Small intestine (tissue), 16 donors: ENCODE measurements at places on chromosomes 3 and 15. TPM values are rescaled to one million over a fixed set of nuclear protein-coding genes. Genes with fewer than 3 reads are reported as not detected.

GRCh38 chr15:29529043-29529442 is 259.4 kb upstream of the NSMCE3 start:
- H3K4me3 ChIP-seq: no peak overlapping the region
- H3K4me1 ChIP-seq: no peaks in the 10 kb centered on the region
- H3K36me3 ChIP-seq: no peaks in the 10 kb centered on the region
- no peak overlapping the region for H3K27ac ChIP-seq
- no peaks in the 10 kb centered on the region for H3K27me3 ChIP-seq
- no peak for DNase-seq

DNA sequence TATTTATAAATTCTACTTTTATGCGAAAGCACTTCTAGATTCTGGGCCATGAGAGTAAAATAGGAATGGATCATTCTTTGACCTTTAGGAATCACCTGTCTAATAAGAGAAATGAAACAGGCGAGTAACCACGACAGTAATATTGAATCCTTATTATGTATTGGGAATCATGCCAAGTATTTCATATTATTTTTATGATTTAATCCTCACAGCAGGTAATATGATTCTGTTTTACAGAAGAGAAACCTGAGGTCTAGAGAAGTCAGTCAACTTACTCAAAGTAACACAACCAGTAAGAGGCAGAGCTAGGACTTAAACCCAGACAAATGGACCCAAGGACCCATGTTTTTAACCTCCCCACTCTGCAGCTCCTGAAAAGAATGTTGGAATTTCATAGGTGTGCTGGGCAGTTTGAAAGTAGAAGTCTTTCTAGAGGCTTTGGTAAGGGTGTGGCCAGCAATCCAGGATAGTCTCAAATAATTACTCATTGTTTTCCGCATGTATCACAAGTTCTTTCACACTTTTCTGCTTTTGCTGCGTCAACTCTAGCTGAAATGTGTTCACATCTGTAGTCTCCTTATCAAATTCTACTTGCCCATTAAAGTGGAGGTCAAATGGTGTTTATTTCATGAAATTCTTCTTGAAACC is 181.7 kb downstream of the TPRG1 start:
- no peaks in the 10 kb centered on the region for H3K27me3 ChIP-seq
- peaks cover 30% of the 10 kb centered on the region for H3K4me1 ChIP-seq
- no peaks in the 10 kb centered on the region for H3K36me3 ChIP-seq
- no peak overlapping the region for H3K4me3 ChIP-seq

DNA sequence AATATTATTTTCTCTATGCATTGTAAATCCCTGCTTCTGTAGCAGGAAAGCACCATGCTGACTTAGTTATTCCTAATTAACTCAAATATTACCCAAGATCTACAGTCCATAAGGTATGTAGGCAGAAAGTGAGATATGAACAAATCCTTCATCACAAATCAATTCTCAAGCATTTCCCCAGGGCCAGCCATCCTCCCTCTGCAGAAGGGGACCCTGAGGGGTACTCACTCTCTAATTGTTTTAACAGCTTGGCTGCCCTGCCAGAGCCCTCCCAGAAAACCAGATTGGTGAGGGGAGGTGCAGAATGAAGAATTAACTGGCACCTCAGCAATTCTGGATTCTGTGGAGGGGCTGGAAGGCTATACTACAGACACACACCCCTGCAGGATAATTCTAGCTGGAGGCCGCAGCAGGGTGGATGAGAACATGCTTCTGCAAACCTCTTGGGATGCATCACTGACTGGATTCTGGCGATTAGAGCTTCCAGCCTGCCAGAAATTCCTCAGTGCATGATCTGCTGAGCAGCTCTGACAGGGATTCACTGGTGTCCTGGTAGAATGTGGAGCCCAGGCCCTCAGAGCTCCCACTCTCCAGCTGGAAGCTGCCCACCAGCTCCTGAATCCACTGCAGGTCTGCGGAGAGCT is 88.6 kb upstream of the HERC1 start:
- no peaks in the 10 kb centered on the region for H3K27me3 ChIP-seq
- peaks cover 36% of the 10 kb centered on the region for H3K36me3 ChIP-seq
- H3K27ac ChIP-seq: no peak overlapping the region
- no peak overlapping the region for H3K4me3 ChIP-seq

DNA sequence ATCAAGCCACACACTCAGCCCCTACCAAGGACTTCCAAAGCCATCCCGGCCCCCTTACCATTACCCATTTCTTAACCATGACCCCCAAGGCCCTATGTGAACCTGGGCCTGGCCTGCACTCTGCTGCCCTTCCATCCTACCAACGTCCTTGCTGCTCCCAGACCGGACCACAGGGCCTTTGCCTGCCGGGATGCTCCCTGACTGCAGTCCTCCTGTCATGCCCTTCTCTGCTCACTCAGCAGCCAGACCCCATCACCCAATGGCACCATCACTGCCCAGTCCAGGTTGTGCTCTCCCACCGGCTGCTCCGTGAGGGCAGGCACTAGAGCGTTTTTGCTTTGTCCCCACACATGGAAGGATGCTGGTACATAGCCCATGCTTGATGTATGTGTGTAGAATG is 73.7 kb downstream of the OCA2 start:
- no peak overlapping the region for H3K27ac ChIP-seq
- H3K27me3 ChIP-seq: no peaks in the 10 kb centered on the region
- H3K36me3 ChIP-seq: peaks cover 8% of the 10 kb centered on the region
- no peak overlapping the region for H3K4me3 ChIP-seq
- no peak for DNase-seq

DNA sequence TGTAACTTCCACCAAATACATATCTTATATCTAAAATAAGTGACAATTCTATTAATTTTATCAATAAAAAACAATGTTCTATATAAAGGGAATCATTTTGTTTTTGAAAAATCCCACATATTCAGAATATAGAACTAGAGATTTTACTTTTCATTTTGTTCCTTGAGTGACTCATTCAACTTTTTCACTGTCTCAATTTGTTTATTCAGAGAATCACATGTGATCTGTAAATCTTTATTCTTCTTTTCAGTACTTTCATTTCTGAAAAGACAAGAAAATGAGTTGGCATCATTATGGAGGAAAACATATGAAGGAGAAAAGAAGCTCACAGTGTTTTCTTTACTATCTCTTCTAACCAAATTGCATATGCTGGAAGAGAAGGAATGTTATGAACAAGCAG is 35.0 kb downstream of the CIP2A start:
- DNase-seq: no peak
- H3K36me3 ChIP-seq: no peaks in the 10 kb centered on the region
- no peaks in the 10 kb centered on the region for H3K27me3 ChIP-seq
- H3K4me1 ChIP-seq: peaks cover 3% of the 10 kb centered on the region
- H3K27ac ChIP-seq: no peak overlapping the region

DNA sequence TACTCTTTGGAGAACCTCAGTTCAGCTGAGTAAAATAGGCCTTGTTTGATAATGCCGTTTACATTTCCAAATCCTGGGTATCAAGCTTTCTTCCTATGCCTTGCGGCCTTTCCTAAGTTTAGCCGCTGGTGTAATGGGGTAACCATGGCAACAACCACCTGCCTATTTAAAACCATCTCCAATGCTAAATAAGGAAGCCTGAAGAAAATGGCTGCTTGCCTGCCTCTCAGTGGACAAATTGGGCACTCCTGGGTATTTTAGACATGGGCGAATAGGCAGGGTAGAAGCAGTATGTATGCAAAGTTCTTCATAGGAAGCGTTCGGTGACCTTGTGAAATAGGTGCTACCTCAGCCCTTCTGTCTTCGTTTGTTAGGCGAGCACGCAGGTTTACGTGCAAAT is 122.7 kb downstream of the DGKG start:
- H3K36me3 ChIP-seq: no peaks in the 10 kb centered on the region
- no peak overlapping the region for H3K4me3 ChIP-seq
- no peaks in the 10 kb centered on the region for H3K4me1 ChIP-seq
- no peak for DNase-seq
- no peaks in the 10 kb centered on the region for H3K27me3 ChIP-seq

- H3K4me1 ChIP-seq: no peaks in the 10 kb centered on the region
- H3K36me3 ChIP-seq: no peaks in the 10 kb centered on the region
- H3K27ac ChIP-seq: no peak overlapping the region
- no peak overlapping the region for H3K4me3 ChIP-seq
- no peak for DNase-seq
Measured at GRCh38 chr3:113097960-113098447, 107.2 kb downstream of the GTPBP8 start.

GRCh38 chr3:51547274-51547673 is 8.8 kb downstream of the RAD54L2 start:
- H3K27me3 ChIP-seq: no peaks in the 10 kb centered on the region
- no peaks in the 10 kb centered on the region for H3K4me1 ChIP-seq
- no peak overlapping the region for H3K4me3 ChIP-seq
- no peak for DNase-seq

- no peak for DNase-seq
- no peaks in the 10 kb centered on the region for H3K27me3 ChIP-seq
- H3K36me3 ChIP-seq: no peaks in the 10 kb centered on the region
Measured at GRCh38 chr3:181230258-181230657, 240.7 kb upstream of the DNAJC19 start.

The ZBTB38 gene
- 24.9 TPM for polyA plus RNA-seq

The ACP3 gene
- 1.1 TPM for polyA plus RNA-seq

The SLC12A8 gene
- polyA plus RNA-seq: 2.2 TPM

The EPHB1 gene
- polyA plus RNA-seq: 0.65 TPM

The PIF1 gene
- 0.45 TPM for polyA plus RNA-seq

The OCA2 gene
- polyA plus RNA-seq: not detected

The FETUB gene
- not detected for polyA plus RNA-seq
